CD4-positive, alpha-beta T cell (primary cell): ENCODE measurements at places on chromosomes 2 and 18. TPM values are rescaled to one million over a fixed set of nuclear protein-coding genes. Genes with fewer than 3 reads are reported as not detected.

The UPP2 gene
- total RNA-seq = not detected

GRCh38 chr2:194319222-194319992, 1337.6 kb upstream of the SLC39A10 start:
- DNase-seq = no peak

The FOXD4L1 gene
- total RNA-seq = not detected

- DNase-seq = no peak
Observed at GRCh38 chr18:3649633-3650426, 199.9 kb downstream of the TGIF1 start.

GRCh38 chr2:47616506-47616905, 166.4 kb upstream of the MSH6 start:
- no peak for DNase-seq
